Fibroblast of skin of right biceps (primary cell): ENCODE measurements at places on chromosomes 7 and 10.

DNA sequence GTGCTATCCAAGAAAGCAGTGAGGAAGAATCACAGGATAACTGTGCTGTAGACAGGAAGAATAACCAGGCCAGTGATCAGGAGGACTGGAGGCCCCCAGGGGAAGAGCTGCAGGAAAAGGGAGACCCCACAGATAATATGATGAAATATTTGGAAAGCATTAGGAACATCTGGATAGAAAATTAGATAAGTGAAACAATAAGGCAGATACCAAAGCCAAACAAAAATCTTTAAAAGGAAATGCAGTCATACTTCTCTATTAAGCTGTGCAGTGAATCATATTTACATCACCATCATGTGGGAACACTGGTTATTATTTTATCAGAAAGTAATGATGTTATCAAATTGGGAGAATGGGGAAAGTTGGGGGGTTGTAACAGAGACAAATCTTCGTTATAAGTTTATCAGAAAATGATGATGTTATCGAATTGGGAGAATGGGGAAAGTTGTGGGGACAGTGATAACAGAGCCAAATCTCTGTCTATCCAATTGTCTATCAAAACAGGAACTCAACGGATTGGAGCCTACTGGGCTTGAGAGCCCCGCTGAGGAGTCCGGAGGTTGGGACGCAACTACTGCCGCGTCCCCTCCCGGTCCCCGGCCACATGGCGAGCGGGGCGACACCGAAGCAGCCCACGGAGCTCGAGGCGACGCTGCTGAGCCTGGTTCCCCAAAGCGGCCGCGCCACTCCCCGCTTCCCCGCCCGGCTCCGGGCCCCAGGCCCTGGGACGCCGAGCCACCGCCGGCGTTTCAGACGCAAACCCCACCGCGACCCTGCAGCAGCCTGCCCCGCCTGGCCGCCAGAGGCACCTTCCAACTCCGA is 14.0 kb upstream of the RALA start:
- peak; percentile 78 for DNase-seq

GRCh38 chr7:33432821-33433220 is 303.5 kb downstream of the BBS9 start:
- no peak for DNase-seq

- DNase-seq = no peak
Observed at GRCh38 chr10:11395581-11396310, 215.7 kb downstream of the USP6NL start.

- no peak for DNase-seq
Observed at GRCh38 chr7:137381045-137381444, 37.5 kb upstream of the PTN start.

DNA sequence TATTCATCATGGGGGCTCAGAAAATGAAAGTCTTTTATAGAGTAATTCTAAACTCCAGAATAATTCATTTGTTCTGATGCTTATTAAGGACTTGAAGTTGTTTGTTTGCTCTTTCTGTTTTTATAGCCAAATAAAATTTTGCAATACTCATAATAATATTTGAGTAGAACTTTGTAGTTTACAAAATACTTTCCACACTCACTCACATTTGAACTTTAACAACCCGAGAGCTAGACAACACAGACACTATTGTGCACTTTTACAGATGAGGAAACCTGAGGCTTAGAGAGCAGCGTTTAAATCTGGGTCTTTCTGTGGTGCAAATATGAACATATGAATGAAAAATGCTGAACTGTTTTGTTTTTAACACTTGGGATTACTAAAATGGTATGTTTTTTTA is 126.8 kb downstream of the KAT6B start:
- no peak for DNase-seq
